ENCODE measurements at places on chromosomes 3 and 15.

DNA sequence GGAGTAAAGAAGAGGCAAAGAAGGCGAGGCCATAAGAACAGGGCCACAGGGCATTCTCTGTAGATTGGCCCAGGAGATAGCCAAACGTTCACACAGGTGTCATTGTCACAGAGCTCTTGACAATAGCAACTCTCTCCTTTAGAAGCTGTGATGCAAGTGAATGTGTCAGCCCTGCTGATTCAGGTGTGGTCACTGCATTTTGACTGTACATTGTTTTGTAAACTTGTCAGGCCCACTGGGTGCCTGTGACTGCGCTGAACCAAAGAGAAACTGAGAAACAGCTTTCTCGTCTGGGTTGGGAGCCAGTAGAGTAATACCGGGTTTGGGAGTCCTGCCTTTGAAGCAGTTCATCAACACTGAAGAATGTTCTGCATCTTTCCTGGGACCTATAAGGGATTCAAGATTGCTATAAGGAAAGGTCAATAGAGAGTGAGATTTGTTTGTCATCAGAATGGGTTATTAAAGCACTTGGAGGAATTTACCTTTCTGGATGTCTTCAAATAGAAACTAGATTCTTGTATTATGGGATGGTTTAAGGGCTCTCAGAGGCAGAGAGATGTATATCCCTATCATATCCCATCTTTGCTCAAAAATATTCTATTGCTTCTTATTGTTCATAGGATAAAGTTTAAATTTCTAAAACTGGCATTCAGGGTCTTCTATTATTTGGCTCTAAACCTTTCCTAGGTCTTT is 45.4 kb downstream of the TMEM45A start:
- no peak for DNase-seq

- DNase-seq: no peak
Measured at GRCh38 chr15:73865904-73866303, 7.5 kb upstream of the TBC1D21 start.

- no peak for DNase-seq
Measured at GRCh38 chr15:29611057-29611456, 211.2 kb downstream of the TJP1 start.

DNA sequence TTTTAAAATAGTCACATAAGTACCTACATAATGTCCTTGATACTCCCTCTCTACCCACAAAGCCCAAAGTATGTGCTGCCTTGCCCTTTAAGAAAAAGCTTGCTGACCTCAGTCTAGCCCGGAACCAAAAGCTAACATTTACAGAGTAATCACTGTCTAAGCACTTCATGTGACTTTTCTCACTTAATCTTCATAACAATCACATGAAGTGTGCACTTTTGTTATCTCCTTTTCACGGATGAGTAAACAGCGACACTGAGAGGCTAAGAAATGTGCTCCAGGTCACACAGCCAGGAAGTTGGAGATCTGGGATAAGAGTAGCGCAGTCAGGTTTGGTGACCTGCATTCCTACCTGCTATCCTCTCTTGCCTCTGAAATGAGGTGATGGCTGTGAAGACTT is 194.0 kb downstream of the ITPR1 start:
- no peak for DNase-seq

GRCh38 chr15:43735416-43735815 is 10.8 kb upstream of the PDIA3 start:
- DNase-seq: no peak

DNA sequence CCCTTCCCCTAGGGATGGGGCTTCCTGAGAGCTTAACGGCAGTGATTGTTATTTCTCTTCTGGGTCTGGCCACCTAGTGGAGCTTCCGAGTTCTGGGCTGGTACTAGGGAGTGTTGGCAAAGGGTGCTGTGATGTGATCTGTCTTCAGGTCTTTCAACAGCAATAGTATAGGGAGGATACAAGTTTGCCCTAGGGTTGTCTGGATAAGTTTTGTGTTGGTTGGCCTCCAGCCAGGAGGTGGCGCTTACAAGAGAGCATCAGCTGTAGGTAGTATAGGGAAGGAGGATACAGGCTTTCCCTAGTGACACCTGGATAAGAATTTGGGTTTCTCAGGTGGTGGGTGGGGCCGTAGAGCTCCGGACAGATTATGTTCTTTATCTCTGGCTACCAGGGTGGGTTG is 19.2 kb upstream of the CPOX start:
- DNase-seq: no peak

DNA sequence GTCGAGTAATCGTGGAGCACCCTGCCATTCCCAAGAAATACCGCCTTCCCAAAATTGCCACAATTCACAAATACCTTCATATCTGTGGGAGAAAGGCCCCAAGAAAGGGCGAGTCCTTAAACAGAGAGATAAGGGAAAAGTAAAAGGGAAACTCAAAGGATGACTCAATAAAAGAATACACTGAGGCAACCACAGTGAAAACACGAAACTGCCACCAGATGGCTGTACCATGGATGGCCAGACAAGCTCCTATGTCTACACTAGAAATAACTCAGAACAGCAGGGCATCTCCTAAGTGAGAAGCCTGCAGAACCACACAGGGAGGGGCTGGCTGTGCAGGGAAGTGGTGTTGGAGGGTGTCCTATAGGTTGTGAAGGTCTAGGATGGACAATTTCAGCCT is 25.0 kb downstream of the SRGAP3 start:
- DNase-seq: no peak

DNA sequence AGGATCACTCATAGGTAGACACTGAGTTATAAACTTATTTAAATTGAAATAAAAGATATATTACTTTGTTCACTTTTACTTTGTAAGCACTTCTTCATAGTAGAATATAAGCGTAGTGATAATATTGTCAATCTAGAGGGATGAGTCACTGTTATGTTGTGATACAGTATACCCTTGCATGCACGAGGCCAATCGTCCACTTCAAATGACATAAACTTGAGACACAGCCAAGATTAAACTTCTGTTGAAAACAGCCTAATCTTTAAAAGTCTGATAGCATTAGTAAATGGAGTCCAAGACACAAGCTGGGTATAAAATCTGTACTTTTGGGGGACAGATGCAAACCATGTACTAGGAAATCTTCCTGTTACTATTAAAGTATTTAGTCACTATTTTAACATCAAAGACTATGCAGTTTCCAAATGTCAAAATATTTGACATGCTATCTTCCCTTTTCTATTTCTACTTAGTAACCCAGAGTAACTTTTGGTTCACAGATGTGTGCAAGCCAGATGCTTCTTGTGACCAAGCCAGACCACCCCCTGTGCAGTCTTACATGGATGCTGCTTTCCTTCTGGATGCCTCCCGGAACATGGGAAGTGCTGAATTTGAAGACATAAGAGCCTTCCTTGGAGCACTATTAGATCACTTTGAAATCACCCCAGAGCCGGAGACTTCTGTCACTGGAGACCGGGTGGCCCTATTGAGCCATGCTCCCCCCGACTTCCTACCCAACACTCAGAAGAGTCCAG is 85.3 kb downstream of the PIK3R4 start:
- no peak for DNase-seq

- DNase-seq: no peak
Measured at GRCh38 chr3:16896820-16897219, 12.1 kb downstream of the PLCL2 start.

DNA sequence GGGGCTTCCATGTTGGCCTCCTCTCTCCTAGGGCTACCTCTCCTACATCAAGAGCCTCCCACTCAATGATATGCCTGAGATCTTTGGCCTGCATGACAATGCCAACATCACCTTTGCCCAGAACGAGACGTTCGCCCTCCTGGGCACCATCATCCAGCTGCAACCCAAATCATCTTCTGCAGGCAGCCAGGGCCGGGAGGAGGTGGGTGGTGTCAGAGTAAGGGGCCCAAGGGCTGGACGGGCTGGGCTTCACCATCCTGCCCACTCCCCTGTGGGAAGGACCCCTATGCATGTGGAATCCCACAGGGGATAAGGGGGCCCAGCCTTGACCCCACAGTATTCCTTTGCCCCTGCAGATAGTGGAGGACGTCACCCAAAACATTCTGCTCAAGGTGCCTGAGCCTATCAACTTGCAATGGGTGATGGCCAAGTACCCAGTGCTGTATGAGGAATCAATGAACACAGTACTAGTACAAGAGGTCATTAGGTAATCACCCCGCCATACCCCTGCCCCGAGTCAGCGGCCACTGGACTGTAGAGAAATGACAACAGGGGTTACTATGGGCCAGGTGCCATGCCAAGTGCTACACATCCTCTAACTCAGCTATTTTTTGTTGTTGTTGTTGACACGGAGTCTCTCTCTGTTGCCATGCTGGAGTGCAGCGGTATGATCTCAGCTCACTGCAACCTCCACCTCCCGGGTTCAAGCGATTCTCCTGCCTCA is 47.1 kb downstream of the SEMA3G start:
- no peak for DNase-seq

DNA sequence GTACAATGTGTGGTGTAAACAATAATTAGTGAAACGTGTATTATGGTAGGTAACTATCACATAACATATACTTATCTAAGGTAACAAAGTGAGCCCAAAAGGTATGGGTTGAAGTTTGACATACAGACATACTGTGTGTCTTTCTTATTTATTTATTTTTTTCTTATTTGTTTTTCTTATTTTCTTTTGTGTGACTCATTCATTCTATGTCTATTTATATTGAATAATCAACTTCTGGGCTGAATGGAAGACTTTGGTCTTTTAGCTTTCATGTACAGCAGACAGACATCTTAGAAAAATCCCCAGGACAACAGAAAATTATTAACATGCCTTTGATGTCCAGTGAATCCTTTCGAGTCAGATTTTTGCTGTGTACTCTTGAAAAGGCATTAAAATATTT is 200.3 kb upstream of the SLC2A2 start:
- DNase-seq: no peak

DNA sequence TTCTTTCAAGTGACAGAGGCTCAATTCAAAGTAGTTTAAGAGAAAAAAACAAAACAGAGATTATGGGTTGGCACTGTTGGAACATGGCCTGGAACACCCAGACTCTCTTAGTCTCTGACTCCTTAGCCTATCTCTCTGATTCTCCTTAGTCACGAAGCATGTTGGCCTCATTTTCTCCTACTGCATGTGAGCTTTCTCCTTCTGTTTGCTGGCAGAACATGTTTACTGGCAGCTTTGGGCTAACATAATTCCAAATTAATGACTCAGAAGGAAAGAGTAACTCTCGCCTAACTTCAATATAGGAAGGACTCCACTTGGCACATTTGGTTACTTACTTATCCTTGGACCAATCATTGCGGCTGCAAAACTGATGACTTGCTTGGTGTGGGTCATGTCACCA is 21.7 kb upstream of the CCDC39 start:
- no peak for DNase-seq

- DNase-seq: no peak
Measured at GRCh38 chr3:189232790-189233189, 61.0 kb downstream of the TPRG1 start.

- DNase-seq: peak; percentile 10
Measured at GRCh38 chr3:123652342-123652984, 67.6 kb upstream of the HACD2 start.

GRCh38 chr3:136247436-136247835 is 2.7 kb upstream of the PCCB start:
- no peak for DNase-seq

DNA sequence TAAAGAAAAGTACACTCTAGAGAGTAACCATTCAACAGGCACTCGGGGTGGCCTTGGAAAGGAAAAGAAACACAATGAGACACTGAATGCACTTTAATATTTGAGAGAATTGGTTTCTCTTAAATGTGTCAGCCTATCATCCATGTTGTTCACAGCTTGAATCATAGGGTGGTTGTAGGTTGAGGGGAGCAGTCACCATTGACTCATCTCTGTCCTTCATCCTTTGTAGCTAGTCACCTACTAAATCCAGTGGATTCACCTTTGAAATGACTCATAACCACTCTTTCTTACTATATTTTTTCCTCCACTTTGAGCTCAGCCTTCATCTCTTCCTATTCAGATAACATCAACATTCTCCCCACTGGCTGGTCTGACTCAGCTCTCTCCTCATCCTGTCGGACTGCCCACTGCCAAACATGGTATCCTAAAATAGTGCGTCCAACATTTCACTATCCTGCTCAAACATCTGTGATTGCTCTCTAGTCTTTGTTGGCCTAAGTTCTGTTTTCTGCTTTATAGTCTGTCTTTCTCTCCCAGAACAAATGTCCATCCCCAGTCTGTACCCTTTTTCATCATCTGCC is 182.7 kb upstream of the GADL1 start:
- DNase-seq: peak; percentile 18

GRCh38 chr3:79257791-79258190 is 510.0 kb downstream of the ROBO1 start:
- no peak for DNase-seq

- DNase-seq: no peak
Measured at GRCh38 chr15:60913900-60914299, 315.2 kb downstream of the RORA start.
